ENCODE measurements at places on chromosomes 5 and 9. TPM values are rescaled to one million over a fixed set of nuclear protein-coding genes. Genes with fewer than 3 reads are reported as not detected.

The ZNG1E gene
- 91.7 TPM for polyA plus RNA-seq

The OLFML2A gene
- polyA plus RNA-seq = 18.7 TPM

The GM2A gene
- polyA plus RNA-seq = 28.2 TPM

The CBY3 gene
- 0.30 TPM for polyA plus RNA-seq

The CYSTM1 gene
- 54.2 TPM for polyA plus RNA-seq

The MEIKIN gene
- not detected for polyA plus RNA-seq

The BTNL3 gene
- polyA plus RNA-seq = not detected

The NUTM2F gene
- not detected for polyA plus RNA-seq

The RMRP gene
- not detected for polyA plus RNA-seq

The ACTBL2 gene
- polyA plus RNA-seq = not detected

The UBTD2 gene
- polyA plus RNA-seq = 77.0 TPM

The UNC5A gene
- polyA plus RNA-seq = 0.17 TPM

The PROB1 gene
- 2.4 TPM for polyA plus RNA-seq

The SLC27A4 gene
- polyA plus RNA-seq = 16.7 TPM

The IL13 gene
- polyA plus RNA-seq = 0.08 TPM

The IGFBPL1 gene
- polyA plus RNA-seq = 1.9 TPM

The ADAMTS6 gene
- 3.2 TPM for polyA plus RNA-seq

The BARHL1 gene
- not detected for polyA plus RNA-seq

The LRRC19 gene
- 19.4 TPM for polyA plus RNA-seq

The TRPM6 gene
- 1.1 TPM for polyA plus RNA-seq

The C5orf58 gene
- polyA plus RNA-seq = 0.25 TPM
